ENCODE measurements at places on chromosomes 7 and 10. TPM values are rescaled to one million over a fixed set of nuclear protein-coding genes. Genes with fewer than 3 reads are reported as not detected.

The RABGEF1 gene
- total RNA-seq = 40.0 TPM

The AVL9 gene
- 76.3 TPM for total RNA-seq

The ITIH2 gene
- total RNA-seq = not detected

The PKD2L1 gene
- total RNA-seq = not detected

Measured in tracheal epithelial cell (primary cell).